NCI-H226 (cell line): ENCODE measurements at places on chromosomes 6 and 20.

- DNase-seq: no peak
Observed at GRCh38 chr6:129364037-129364436, 345.9 kb downstream of the ARHGAP18 start.

DNA sequence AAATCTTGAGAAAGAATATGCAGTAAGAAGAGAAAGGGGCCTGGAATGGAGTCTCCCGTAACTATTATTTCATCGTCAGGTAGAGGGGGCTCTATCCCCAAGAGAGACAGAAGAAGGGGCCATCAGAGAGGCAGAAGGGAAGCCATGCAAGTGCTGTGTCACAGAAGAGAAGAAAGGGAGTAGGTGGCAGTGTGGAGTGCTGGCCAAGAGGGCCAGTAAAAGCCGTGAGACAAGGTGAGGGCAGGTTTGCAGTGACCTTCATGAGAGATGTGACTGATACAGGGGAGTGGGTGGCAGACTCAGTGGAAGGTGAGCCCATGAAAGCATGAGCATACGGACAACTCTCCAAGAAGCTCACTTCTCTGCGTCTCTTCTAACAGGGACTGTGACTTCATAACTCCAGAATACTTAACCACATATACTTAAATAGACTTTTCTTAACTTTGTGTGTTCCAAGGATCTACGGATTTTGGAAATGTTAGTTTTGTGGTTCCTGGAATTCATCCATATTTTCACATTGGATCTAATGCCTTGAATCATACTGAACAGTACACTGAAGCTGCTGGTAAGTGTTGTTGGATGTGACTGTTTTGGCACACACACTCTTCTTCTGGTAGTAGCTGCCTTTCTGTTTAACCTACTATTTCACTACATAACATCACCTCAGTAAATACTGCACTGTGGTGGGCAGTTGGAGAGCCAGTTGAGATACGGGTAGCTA, 15.6 kb downstream of the PM20D2 start:
- DNase-seq: no peak

- DNase-seq: no peak
Observed at GRCh38 chr6:63458480-63459115, 113.7 kb upstream of the LOC128125822 start.

- DNase-seq: peak; percentile 8
Observed at GRCh38 chr6:127176146-127176545, 57.7 kb downstream of the RSPO3 start.

DNA sequence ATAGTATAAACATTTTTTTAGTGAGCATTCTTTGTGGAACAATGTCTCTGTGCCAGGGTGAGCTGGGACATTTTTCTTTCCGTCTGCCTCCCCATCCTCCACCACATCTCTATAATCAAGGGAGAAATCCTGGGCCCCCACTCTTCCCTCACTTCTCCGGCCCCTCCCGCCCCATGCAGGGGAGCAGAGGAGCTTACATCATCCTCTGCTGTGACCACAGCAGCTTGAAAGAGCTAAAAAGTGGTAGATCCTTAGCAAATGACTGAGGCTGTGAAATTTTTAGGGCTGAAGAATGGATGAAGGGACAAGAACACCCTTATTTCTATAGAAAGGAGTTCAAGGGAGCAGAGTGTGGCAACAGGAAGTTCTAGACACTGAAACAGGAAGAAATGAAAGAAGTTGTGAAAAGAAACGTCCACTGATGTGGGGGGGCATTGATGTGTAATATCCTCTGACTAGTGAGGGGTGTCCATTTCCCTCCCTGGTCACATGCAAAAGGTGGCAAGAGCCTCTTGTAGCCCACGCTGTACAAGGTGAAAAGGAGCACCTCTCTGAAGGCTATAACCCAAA, 380.3 kb upstream of the JARID2 start:
- no peak for DNase-seq

DNA sequence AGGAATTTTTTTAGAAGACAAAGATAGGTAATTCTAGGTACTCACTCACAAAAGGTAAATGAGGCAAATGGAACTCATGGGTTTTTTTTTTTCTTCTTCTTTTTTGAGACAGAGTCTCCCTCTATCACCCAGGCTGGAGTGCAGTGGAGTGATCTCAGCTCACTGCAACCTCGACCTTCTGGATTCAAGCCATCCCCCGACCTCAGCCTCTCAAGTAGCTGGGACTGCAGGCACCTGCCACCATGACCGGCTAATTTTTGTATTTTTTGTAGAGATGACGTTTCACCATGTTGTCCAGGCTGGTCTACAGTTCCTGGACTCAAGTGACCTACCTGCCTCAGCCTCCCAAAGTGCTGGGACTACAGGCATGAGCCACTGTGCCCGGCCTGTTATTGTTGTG, 126.1 kb downstream of the LRRC1 start:
- no peak for DNase-seq

DNA sequence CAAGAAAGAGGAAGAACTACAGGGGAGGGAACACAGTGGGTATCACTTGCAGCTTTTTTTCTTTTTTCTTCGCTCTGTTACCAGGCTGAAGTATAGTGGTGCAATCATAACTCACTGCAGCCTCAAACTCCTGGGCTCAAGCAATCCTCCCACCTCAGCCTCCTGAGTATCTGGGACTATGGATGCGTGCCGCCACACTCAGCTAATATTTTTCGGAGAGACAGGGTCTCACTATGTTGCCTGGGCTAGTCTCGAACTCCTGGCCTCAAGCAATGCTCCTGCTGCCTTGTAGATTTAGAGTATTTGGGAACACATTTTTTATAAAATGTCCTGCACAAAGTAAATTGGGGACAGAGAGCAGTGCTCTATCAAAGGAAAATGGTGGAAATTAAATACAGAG, 28.3 kb downstream of the PARD6B start:
- no peak for DNase-seq

GRCh38 chr20:3652676-3653596, 10.3 kb downstream of the GFRA4 start:
- no peak for DNase-seq

DNA sequence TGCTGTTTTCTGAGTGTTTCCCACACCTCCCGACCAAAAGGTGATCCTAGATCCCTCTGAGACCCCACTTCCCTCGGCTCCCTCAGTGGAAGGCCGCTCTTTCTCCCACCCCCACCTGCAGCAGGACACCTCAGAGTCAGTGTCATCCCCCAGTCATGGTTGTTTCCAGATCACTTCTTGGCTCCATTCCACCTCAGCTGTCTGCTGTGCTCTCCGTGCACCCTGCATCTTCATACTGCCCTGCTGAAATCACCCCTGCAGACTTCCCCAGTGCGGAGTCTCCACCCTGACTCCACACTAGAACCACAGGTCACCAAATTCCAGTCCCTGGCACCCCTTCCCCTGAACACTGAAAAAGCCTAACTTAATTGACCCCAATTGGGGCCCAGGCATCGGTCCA, 255.1 kb upstream of the CDYL start:
- DNase-seq: no peak
